H9 (cell line): ENCODE measurements at places on chromosomes 1 and 21.

DNA sequence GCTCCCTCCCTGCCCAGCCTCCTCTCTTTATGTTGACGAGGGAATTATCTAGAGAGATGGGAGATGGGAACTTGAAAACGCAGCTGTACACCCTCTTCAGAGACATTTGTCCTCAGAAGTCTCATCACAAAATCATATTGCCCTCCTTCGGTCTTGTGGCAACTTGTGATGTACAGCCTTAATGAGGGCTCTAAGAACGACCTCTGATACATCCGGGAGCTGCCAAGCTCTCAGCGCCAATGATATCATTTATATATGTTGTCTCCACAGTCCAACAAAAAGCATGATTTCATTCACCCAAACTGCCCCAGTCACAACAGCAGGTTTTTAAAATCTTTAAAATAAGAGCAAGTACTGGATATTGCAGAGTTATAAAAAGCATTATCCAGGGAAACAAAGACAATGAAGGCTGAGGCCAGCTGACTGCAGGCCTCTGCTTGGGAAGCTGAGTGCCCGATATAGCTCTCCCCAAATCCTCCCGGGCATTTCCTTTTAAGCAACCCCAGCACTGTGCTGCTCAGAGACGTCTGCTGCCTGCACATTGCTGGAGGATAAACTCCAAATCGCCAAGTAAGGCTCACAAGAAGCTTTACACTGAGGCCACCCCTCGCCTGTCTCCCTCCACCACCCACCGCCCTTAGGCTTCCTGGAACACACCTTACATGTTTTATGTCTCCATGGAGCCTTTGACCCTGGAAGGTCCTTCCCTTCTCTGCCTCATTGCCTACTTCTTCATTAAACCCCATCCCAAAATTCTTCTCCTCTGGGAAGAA lies 236.1 kb downstream of the C1orf94 start:
- no peak for DNase-seq

DNA sequence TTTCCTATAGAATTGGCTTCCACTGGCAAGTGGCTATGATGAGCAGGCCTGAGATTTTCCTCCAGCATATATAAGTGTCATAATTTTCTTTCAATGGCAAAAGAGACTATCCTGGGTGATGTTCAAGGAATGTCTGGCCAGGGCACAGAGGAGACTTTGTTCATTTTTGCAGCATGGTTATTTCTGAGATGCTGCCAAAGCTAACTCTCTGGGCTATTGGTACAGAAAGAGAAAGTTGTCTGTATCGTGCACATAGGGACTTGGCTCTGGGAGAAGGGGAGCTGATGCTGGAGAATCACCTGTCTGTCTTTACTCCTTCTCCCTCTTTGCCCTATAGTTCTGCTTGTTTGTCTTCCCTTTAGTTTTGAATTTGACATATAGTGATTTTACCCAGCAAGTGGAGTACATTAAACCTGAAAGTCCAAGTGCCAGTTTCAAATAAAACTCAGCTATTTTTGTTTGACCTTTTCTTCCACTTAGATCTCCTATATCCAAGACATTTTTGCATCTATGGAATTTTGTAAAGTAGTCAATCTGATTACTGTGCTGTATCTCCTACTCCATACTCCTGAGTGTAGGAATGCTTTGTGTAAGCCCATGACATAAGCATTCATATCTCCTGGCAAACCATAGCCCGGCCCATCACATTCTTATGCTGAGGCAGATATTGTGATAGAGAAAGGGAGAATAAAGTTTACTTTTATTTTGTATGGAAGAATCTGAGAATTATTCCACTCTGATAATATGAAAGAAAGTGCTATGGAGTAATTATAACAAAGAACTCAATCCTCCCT lies 3.9 kb downstream of the FNDC7 start:
- DNase-seq = no peak

DNA sequence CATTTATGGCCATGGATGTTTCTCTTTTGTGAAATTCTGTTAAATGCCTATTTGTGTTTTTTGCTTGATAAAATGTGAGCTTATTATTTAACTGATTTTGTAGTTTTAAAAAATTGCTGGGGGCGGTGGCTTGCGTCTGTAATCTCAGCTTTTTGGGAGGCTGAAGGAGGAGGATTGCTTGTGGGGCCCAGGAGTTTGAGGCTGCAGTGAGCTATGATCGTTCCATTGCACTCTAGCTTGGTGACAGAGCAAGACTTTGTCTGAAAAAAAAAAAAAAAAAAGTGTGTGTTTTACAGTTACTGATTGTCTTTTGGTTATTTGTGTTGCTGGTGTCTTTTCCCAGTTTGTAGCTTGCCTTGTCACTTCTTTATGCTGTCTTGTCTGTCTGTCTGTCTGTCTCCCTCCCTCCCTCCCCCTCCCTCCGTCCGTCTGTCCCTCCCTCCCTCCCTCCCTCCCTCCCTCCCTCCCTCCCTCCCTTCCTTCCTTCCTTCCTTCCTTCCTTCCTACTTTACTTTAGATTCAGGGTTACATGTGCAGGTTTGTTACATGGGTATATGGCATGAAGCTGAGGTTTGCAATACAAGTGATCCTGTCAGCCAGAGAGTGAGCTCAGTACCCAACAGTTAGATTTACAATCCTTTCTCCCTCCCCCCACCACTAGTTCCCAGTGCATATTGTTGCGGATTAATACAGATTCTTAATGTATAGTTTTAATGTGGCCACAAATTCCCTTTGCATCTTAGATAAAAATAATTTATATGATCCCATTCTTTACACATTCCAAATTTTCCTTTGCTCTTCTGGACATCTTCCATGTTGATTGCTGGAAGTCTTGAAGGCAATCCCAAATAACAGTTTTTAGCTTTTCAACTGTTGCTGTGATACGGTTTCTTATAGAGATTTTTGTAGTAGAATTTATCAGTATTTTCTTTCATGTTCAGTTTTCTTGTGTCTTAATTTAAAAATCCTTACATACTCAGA lies 25.1 kb downstream of the PTBP2 start:
- no peak for DNase-seq

DNA sequence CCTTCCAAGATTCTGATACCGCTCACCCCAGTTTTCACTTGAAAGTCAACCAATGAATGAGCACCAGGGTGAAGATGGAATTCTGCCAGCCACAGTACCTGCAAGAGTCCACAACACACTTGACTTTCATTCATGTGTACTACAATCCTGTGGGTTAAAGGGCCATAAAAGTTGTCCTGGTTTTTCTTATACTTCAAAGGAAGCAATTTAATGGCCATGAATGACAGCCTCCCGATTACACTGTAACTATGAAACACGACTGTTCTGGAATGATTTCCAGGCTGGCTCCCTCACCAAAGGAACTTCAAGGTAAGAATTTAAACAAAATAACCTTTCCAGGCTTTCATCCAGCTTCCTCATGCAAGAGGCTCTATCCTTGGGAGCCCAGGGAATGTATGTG lies 502.8 kb downstream of the SMYD3 start:
- DNase-seq = no peak

DNA sequence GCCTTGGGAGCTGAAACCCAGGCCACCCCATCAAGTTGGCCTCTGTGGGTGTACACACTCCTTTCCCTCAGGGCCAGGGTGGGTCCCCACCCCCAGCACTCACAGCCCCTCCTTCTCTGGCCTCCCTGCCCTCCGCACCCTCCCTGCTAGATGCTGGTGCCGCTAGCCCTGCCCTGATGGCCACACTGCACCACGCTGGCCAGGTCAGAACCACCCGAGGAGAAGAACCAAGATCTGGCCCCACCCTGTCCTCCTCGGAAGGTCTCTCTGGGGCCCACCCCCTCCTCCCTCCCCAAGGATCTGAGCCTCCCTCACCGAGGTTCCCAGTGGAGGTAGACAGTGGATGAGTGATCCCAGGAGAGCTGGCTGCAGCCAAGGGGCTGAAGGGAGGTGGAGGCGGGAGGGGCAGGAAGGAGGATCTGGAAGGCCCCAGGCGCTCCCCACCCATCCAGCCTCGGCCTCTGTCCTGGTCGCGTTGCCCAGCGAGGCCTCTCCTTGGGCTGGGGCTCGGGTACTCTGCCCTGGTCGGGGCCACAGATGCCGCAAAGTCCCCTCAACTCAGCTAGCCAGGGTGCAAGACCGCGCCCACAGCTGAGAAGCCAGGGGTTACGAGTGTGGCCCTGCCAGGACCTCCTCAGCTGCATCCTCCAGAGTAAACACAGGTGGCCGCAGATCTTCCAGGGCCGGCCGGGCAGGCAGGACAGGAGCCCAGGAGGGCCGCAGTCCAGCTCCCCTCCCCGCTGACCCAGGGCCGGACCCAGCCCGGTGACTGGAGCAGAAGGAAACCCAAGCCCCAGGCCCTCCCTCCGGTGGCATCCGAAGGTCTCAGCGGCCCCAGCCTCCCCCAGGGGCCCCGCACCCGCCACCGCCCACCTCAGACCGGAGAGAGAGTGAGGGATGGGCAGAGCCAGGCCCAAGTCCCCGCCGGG lies 5.2 kb downstream of the B3GALT6 start:
- no peak for DNase-seq

GRCh38 chr1:4561205-4561604 lies 93.2 kb upstream of the AJAP1 start:
- peak; percentile 36 for DNase-seq

GRCh38 chr1:110495926-110496600 lies 22.9 kb downstream of the KCNA10 start:
- peak; percentile 68 for DNase-seq

GRCh38 chr1:9373619-9374018 lies 80.9 kb downstream of the SPSB1 start:
- no peak for DNase-seq

GRCh38 chr21:15224346-15225086 lies 159.7 kb upstream of the NRIP1 start:
- no peak for DNase-seq

- no peak for DNase-seq
These were observed 9.0 kb downstream of the C1orf105 start for GRCh38 chr1:172429331-172430127.

GRCh38 chr1:18630511-18631495 lies at the start of gene PAX7:
Gene PAX7, plus strand, starts transcription at chr1:18630846. Its CDS starts 758 bp downstream, at chr1:18631604.
- peak; percentile 93 for DNase-seq

DNA sequence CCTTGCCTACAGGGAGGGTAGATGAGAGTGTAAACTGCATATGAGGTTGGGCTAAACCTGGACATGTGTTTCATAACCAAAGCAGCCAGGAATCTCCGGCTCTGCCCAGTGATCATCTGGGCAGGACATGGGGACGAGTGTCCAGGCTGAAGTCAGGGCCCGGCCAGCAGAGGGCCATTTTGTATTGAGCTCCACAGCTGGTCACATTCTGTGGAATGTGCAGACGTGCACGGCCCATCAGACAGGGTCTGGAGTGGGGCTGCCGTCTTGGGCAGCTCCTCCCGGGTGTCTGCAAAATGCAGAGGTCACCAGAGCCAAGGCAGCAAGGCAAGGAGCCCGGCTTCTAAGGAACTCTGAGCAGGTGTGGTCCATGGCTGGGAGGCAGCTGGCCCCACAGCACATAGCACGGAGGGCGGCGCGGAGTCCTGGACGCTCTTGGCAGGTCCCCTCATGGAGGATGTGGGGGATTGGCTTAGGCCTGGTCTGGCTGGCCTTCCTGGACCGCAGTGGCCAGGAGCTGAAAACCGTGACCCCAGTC lies 6.2 kb downstream of the LRRC3 start:
- peak; percentile 25 for DNase-seq

GRCh38 chr1:219570937-219571336 lies 42.0 kb downstream of the ZC3H11B start:
- no peak for DNase-seq

- DNase-seq = no peak
These were observed 49.8 kb downstream of the DHRS3 start for GRCh38 chr1:12568009-12568767.

GRCh38 chr21:25582888-25583287 lies 24.4 kb downstream of the MRPL39 start:
- no peak for DNase-seq

- peak; percentile 80 for DNase-seq
These were observed 158.8 kb downstream of the TOMM20 start for GRCh38 chr1:234969581-234970400.

GRCh38 chr1:101392552-101392951 lies 155.7 kb downstream of the S1PR1 start:
- no peak for DNase-seq

DNA sequence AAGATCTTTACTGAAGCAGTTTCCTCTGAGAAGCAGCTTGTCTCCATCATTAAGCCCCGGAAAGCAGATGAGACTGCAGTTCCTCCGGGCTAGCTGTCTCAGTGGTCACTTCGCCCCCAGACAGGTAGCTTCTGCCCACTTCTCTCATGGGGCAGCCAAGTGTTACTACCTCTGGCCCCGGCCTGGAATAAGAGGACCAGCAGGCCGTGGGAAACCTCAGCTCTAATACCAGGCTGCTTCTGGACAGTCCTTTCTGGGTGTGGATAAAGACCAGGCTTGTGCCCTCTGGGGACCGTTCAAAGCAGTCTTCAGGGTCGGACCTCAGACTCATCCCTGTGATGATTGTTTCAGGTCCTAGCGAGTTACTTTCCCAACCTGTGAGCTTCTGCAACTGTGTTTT lies 54.8 kb downstream of the RUNX3 start:
- DNase-seq = no peak

DNA sequence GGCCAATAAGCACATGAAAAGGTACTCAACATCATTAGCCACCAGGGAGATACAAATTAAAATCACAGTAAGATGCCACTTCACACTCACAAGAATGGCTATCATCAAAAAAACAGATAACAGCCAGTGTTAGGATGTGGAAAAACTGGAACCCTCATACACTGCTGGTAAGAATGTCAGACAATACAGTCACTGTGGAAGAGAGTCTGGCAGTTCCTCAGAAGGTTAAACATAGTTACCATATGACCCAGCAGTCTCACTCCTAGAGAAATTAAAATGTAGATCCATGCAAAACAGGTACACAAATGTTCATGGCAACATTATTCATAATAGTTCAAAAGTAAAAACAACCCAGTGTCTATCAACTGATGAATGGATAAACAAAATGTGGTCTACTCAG lies 33.3 kb downstream of the LDLRAD1 start:
- DNase-seq = no peak

DNA sequence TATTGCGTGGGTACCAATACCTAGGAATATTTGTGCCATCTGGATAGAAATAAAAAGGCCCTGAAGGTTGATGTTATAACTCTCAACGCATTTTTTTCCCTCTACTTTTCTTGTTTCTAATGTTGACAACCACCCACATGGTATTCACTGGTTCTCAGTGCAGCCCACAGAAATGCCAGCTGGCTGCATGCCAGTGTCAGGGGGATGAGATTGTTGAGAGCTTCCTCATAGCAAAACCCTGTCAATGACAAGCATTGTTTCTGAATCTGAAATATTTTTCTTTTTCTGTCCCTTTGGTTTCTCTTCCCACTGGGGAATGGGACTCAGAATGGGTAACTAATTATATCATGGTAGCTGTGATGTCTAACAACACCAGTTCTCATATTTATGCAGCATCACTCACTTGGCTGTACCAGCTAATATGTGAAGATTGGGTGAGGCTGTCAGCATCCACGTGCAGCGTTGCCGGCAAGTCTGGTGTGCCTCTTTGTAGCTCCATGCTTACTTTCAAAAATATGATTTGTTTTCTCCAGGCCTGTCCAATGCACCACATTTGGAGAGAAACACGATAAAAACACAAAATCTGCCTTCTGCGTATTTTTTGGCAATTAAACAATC lies 284.6 kb downstream of the PTBP2 start:
- no peak for DNase-seq
